ENCODE measurements at places on chromosomes 6 and 20. TPM values are rescaled to one million over a fixed set of nuclear protein-coding genes. Genes with fewer than 3 reads are reported as not detected.

- peak within 1 kb of the TSS; percentile 94 for H3K4me3 ChIP-seq
- H3K4me1 ChIP-seq, result peaks cover 30% of the 10 kb centered on the region
- H3K27ac ChIP-seq, result peak within 1 kb of the TSS; percentile 94
Observed at GRCh38 chr6:33313709-33314514, at the start of gene TAPBP. Gene TAPBP (minus strand): TSS chr6:33314078. CDS start chr6:33314041, 37 bp downstream.

- H3K27ac ChIP-seq, result no peak overlapping the region
- H3K27me3 ChIP-seq, result no peaks in the 10 kb centered on the region
- no peak overlapping the region for H3K4me3 ChIP-seq
- no peaks in the 10 kb centered on the region for H3K4me1 ChIP-seq
Observed at GRCh38 chr6:136737871-136738691, 54.2 kb downstream of the MAP3K5 start.

GRCh38 chr6:7960848-7961247 lies 50.3 kb upstream of the TXNDC5 start:
- no peaks in the 10 kb centered on the region for H3K36me3 ChIP-seq
- H3K4me1 ChIP-seq, result no peaks in the 10 kb centered on the region
- H3K27ac ChIP-seq, result no peak overlapping the region
- DNase-seq, result no peak
- H3K4me3 ChIP-seq, result no peak overlapping the region

GRCh38 chr6:138410972-138411880 lies 7.2 kb downstream of the HEBP2 start:
- no peak overlapping the region for H3K4me3 ChIP-seq
- no peaks in the 10 kb centered on the region for H3K4me1 ChIP-seq
- H3K27ac ChIP-seq, result no peak overlapping the region
- DNase-seq, result no peak
- peaks cover 16% of the 10 kb centered on the region for H3K36me3 ChIP-seq
- H3K27me3 ChIP-seq, result no peaks in the 10 kb centered on the region

- no peak overlapping the region for H3K4me3 ChIP-seq
- H3K27ac ChIP-seq, result no peak overlapping the region
Observed at GRCh38 chr20:48178633-48179032, 393.4 kb upstream of the SULF2 start.

The RIPPLY2 gene
- 0.33 TPM for polyA plus RNA-seq

The TNF gene
- not detected for polyA plus RNA-seq

The MYH7B gene
- polyA plus RNA-seq, result 0.32 TPM

The PRIM2 gene
- 19.9 TPM for polyA plus RNA-seq
